IMR-90 (cell line): ENCODE measurements at places on chromosomes 12 and 14. TPM values are rescaled to one million over a fixed set of nuclear protein-coding genes. Genes with fewer than 3 reads are reported as not detected.

CLEC9A gene
- not detected in 2 replicates for total RNA-seq

DNA sequence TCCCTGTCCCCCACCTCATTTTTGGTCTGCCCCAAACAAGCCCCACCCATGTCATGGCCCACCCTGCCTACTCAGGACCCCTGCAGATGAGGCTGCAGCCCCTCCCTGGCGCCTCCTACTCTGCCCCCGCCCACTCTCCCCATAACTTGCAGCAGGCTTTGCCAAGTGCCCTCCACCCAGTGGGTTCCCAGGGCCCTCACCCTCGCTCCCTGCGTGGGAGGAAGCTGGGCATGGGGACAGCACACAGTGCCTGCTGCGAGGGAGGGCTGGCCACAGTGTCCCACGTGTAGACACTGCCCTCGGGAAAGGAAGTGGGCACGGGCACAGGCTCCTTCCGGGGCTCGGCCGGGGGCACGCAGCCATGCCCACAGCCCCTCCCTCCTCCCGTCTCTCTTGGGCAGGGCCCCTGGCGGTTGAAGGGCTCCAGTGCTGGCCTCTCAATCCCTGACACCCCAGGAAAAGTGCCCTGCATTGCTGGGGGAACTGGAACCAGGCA lies 9.4 kb downstream of the AKT1 start:
- H3K4me1 ChIP-seq, result no peaks in the 10 kb centered on the region
- peaks cover 35% of the 10 kb centered on the region for H3K36me3 ChIP-seq
- no peak overlapping the region for H3K27ac ChIP-seq
- no peaks in the 10 kb centered on the region for H3K27me3 ChIP-seq

GRCh38 chr12:116597886-116598285 lies 38.7 kb downstream of the MAP1LC3B2 start:
- H3K27ac ChIP-seq, result no peak overlapping the region
- no peak for DNase-seq
- no peaks in the 10 kb centered on the region for H3K27me3 ChIP-seq
- H3K4me1 ChIP-seq, result peaks cover 11% of the 10 kb centered on the region
- no peak overlapping the region for H3K4me3 ChIP-seq

DNA sequence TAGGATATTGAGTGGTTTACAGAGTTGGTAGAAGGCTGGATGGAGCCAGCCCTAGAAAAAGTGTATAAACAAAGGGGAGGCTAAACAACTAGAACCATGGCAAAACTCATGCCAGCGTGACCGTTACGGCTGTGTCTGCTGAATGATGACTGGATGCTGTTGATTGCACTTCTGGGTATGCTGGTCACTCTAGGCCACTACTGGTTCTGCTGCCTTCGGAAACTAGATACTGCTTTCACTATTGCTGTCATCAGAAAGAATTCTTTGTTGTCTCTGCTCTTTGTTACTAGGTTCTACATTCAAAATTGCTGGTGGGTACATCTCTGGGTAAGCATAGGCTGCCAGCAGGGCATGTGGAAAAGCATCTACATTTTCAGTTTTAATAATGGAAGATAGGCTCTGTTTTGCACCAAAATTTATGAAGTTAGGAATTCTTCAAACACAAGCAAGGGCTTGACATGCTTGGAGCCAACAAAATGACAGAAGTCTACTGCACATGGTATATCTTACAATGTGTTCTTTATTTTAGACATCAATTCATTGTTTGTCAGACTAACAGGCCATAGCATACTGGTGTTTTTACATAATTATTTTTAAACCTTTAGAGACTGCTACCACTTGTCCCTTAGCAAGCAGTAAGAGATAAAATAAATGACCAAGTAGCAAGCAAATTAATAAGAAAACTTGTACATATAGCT lies 15.4 kb downstream of the MON2 start:
- no peaks in the 10 kb centered on the region for H3K27me3 ChIP-seq
- no peak for DNase-seq
- H3K27ac ChIP-seq, result no peak overlapping the region
- peaks cover 6% of the 10 kb centered on the region for H3K36me3 ChIP-seq

CCDC77 gene
- total RNA-seq, result 6.6 and 9.4 TPM in 2 replicates
